Right lung (tissue), 10 donors: ENCODE measurements at places on chromosomes 7 and 10.

- no peak for DNase-seq
Observed at GRCh38 chr10:119059557-119059956, 21.1 kb downstream of the EIF3A start.

DNA sequence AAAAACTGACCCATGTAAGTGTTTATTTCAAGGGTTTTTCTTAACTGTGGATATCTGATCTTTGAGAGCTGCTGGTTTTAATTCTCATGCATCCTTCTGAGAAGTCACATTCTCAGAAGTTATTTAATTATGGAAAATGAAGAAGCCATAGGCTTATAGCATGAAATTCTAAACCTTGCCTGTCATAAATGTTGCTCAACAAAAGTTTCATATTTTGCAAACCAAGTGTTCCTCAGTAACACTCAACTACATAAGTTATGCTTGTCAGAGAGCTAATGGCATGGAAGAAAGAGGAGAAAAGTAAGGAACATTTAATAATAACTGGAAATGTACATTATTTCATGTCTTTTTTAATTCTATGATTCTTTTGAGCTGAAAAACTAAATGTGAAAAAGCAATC is 78.6 kb upstream of the MPP7 start:
- no peak for DNase-seq

DNA sequence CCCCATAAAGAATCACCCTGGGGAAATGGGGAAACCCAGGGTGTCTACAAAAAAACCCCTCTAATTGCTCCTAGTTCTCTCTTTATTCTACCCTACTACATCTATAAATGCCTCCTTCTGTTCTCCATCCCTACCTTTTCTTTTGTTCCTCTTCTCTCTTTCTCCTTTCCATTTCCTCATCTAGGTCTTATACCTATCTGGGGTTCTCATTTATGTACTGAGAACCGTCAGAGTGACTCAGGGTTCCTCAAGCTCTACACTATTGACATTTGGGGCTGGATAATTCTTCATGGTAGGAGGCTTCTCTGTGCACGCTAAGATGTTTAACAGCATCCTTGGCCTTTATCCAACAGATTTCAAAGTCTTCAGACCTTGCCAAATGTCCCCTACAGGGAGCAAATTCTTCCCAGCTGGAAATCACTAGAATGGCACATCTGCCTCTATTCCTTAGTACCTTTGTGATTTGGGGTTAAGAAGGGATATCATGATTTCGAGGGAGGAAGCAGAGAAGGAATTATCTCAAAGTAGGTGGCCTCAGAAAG is 137.4 kb upstream of the PTN start:
- DNase-seq = no peak

GRCh38 chr7:151191544-151191943 is 4.5 kb upstream of the ASB10 start:
- DNase-seq = no peak

DNA sequence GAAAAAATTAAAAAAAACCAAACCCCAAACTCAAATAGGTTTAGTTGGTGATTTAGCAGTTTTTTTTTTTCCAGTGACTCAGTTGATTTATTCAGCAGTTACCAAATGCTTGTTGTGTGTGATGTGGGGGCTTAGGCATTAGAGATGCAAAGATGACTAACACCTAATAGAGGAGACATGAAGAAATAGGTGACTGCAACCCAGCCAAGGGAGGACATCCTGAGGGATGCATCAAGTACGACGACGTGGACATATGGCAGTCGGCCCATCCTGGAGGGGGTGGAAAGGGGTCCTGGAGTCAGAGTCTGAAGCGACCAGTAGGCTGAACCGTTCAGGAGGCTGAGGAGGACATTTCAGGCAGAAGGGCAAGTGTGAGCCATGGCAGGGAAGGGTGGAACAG is 35.5 kb downstream of the LRMDA start:
- DNase-seq = no peak

GRCh38 chr10:58593008-58593407 is 80.3 kb downstream of the BICC1 start:
- no peak for DNase-seq

GRCh38 chr7:24283897-24284698 is at the start of gene NPY:
NPY (plus strand) TSS chr7:24284190; CDS start chr7:24285241, 1,051 bp downstream.
- no peak for DNase-seq

DNA sequence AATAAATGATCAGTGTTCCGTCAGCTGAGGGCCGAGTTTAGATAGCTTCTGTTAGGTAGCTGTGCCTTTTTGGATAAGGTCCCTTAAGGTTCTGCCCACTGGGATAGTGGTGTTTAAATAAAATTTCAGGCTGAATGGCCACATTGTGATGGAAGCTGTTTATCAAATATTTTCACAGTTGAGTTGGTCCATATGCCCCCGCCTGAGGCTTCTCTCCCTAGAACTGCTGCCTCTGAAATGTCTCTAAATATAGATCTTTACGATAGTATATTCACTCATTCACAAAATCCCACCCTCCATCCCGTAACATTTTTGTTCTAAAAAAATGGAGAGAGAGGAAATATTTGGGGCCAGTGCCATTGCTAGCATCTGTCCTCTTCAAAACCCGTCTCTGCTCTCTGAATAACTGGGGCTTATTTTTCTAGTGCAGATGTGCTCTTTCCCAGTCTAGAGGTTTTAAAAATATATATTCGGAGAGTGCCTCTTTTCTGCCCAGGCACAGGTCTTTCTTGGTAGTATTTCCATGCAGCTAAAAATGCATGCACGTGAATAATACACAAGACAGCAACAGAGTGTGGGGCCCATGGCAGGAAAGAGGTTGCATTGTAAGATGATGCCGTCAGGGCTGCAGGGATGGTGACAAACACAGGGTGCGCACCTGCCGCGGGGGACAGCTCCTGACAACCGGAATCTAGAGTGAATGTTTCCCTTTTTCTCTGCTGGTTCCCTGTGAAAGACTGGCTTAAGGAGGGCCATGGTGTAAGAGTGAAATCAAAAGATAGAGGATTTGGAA is 105.4 kb upstream of the BTBD16 start:
- DNase-seq = no peak
